ENCODE measurements at places on chromosomes 1 and 21.

GRCh38 chr1:98323388-98323787 lies 338.1 kb upstream of the SNX7 start:
- no peak for DNase-seq

GRCh38 chr1:192547501-192547900 lies 28.1 kb upstream of the RGS1 start:
- DNase-seq: no peak

DNA sequence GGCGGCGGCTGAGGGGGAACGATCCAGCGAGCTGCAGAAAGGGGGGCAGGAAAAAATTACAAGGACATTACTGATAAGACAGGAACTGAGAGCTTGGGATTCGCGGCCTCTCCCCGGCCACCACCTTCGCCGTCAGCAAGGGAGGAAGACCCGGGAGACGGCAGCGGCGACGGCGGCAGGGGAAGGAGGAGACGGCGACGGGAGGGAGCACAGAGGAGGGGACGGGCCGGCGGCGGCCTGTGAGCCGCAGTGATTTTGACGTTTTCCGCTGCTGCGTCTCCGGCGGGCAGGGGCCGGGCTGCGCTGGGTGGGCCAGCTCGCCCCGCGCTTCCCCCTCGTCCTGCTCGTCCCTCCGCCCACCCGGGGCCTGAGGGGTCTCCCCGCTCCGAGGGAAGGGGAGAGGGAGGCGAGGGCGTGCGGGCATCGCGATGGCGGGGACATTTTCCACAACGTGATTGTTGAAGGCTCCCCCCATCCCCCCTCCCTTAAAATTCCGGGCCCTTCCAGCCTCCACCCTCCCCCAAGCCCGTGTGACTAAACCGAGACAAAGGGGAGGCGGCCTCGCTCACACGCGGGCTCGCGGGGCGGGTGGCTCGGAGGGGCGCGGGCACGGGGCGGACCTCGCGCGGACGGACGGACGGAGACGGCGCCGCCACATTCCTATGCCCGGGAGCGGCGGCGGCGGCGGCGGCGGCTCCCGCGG lies 407 bp downstream of the CAMSAP2 start:
- DNase-seq: peak; percentile 82

DNA sequence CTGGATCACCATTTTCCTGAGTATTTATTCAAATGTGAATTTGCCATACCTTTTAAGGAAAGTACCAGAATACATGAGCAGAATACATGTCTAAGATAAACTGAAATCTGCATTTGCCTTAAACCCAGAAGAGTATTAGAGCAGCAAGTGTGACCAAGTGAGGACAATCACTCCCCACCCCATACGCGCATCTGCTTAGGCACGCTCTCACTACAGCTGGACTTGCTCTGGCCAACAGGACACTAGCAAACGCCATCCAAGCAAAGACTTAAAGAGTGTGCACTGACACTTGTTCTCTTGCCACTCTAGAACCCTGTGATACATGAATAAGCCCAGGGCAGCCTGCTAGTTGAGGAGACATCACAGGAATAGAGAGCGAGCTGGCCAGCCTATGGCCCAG lies 25.6 kb downstream of the NUP133 start:
- no peak for DNase-seq

- no peak for DNase-seq
These were observed 13.4 kb downstream of the EPB41 start for GRCh38 chr1:28927648-28928313.

- no peak for DNase-seq
These were observed 23.6 kb downstream of the DYRK3 start for GRCh38 chr1:206658981-206659273.

DNA sequence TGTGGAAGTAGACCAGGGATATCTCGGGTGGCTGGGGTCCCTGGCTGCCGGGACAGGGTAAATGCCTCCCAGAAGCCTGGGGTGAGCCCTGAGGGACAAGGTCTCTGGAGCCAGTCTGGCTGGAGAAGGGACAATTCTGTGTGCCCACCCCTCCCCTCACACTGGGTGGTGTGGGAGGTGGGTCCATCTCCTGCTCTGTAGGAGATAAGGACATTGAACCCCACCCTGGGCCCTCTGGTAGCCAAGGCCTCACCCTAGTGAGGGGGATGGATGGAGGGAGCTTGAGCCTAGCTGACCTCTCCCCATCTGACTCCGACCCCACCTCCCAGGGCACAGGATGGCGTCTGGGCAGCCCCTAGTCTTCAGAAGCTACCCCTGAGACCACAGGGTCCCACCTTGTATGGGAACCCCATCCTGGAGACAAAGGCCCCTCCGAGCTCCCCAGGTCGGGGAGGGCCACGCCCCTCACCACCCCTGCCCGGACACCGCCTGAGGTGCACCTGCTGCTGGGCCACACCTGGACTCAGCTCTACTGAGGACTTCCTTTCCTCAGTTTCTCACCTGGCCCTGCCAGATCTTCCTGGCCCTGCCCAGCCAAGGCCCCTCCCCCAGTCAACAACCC lies 4.3 kb downstream of the AGRN start:
- DNase-seq: no peak

GRCh38 chr1:36938819-36939218 lies 95.5 kb downstream of the GRIK3 start:
- DNase-seq: no peak

GRCh38 chr1:177340601-177341067 lies 169.9 kb downstream of the BRINP2 start:
- no peak for DNase-seq

GRCh38 chr1:76336931-76337371 lies 262.4 kb downstream of the ST6GALNAC3 start:
- no peak for DNase-seq

DNA sequence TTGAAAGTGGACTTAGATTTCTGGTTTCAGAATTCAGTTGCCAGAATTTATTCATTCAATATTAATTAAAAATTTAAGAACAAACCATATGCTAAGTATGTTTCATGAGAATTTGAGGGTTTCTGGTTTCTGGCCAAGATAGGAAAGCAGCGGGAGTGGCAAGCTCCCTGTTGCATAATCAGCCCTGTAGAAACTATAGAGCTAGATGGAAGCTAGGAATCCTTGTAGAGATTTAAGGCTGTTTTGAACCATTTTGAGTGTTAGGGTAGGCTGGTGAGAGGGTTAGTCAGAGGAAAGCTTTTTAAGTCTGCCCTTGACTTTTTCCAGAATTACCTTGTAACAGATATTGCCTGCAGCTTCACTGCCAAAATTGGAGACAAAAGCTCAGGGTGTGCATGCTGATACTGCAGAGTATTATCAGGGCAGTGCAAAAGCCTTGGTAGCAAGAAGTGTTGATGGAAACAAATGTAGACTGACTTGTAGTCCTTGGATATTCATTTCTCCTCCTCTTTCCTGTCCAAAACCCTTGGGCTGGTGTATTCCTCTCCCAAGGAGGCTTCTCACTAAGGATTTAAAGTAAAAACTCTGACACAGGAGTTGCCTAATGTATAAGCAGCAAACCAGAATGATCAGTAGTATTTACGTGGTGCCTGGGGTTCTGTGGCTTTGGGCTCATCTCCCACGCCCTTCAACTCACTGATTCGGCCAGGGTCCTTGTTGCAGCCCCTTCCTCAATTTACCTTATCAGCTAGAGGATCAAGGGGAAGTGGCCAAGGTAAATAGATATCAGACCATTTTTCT lies 12.6 kb upstream of the GIPC2 start:
- DNase-seq: no peak

DNA sequence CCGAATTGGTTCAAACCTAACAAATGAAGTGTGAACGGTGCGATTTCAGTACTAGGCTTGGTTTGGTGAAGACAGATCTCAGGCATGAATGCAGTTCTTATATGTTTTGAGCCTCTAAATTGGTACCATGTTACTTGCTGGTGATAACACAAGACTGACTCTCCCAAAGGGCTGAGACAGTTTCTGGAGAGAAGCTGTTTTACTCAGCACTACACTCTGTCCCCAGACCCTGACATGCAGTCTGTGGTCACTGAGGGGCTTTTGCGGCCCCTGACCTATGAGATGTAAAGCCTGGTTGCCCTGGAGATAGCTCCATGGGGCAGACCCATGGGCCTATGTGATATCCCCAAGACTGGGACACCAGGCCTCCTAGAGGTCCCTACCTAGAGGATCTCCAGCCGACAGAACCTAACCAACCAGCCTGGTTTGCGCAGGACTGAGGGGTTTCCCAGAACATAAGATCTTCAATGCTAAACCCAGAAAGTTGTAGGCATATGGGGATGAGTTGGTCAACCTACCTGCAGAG lies 19.4 kb upstream of the FOXE3 start:
- DNase-seq: no peak

DNA sequence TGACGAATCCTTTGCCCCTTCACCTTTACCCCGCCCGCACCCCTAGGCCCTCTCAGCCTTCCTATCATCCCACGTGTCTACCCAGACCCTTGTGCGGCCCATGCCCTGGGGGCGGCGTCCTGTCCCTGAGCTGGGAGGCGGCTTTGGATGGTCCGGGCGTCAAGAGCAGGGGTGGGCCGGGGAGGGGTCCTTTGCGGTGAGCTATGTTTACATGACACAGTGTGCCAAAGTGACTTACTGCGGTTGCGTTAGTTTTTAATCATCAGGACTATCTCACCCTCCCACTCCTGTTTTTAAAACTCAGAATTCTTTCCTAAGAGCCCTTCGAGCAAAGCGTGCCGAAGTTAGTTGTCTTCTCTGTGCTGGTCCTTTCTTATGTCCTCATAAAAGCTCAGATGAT lies 144.6 kb downstream of the PGBD5 start:
- DNase-seq: no peak

- no peak for DNase-seq
These were observed 299.6 kb downstream of the USH2A start for GRCh38 chr1:216123446-216124191.

DNA sequence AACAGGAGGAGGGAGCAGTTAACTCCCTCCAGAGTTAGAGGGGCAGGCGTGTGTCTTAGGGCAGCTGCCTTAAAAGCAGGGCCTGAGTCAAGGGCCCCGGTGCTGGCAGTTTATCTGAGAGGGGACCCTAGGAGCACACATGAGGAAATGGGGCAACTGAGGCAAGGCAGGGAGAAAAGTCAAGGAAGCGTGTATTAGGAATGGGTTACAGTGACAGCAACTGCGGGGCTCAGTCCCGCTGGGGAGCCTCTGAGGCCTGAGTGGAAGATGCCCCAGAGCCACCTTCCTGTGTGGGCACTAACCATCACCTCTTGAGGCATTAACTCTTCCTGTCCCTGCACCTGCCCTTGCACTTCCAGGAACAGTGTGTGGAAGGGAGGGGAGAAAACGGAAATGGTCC lies 276.3 kb downstream of the MATN1 start:
- no peak for DNase-seq

GRCh38 chr1:1237874-1238701 lies 6.1 kb downstream of the B3GALT6 start:
- no peak for DNase-seq

DNA sequence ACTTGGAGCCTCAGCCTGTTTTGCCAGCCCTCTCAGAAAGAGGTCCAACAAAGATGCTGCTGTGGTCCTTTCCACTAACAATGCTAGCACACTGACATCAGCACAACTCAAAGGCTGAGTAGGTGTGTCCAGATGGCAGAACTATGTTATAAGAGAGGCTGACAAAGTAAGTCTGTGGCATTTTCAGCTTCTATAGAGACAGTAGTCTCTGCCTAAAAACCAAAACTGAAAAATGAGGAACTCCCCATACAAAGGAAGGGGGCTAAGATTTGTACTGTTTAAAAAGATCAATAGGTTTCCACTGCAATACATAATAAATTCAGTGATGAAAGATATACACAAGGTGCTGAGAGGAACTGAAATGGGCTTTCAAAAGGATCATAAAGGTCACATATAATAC lies 12.3 kb downstream of the ERO1B start:
- DNase-seq: no peak

- no peak for DNase-seq
These were observed 6.3 kb downstream of the ZBTB8B start for GRCh38 chr1:32470991-32471694.

DNA sequence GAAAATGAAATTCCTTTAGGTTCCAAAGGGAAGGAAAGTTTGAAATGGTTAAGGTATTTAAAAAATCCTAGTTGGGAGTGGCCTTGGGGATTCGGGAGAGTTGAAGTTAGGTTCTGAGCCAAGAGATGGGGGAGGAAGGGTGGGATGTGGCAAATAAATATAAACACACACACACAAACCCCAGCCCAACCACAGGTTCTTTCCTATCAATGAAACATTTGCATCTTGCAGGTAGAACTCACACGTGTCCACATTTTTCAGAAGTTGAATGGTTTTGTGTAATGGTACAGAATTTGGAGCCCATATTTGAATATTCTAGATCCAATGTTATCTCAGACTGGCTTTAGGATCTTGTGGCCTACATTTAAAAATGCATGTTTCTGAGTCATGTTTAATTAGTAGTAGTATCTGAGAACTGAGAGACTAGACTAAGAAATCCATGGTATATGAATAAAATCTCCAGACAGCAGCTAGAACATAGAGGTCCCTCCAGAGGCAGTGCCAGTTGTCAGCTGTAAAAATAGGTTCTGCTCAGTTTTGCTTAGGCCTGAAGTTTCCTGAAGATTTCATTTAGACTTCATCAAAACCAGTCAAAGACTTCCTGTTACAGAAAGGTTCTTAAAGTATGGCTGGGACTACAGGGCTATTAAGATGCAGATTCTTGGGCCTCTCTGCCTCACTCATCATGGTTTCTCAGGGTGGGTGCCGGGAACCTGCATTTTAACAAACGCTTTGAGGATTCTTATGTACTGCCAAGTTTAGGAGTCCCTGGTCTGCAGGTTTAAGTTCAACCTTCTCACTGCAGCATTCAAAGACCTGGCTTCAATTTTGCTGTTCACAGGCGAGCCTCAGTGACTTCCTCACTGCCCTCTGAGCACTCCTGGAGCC lies 21.3 kb downstream of the RUNX1 start:
- DNase-seq: no peak

DNA sequence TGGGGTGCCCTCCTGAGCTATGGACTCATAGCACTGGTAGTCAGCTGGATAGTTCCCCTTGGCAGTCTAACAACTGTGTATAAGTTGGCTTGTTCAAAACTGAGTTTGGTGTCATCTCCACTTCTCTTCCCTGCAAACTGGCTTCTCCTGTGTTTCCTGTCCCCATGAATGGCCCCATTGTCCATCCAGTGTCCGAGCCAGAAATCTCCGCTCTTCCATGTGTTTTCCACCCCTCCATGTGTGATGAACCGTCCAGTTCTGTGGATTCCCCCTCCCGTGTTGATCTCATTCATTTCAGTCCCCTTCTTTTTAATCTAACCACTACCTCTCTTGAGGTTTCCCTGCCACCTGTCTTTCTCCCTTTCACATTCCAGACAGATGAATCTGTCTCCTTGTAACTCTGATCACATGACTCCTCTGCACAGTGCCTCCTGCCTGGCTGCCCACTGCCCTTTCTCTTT lies 195.7 kb downstream of the ROR1 start:
- DNase-seq: no peak

GRCh38 chr1:100943533-100943932 lies 47.6 kb downstream of the SLC30A7 start:
- no peak for DNase-seq

DNA sequence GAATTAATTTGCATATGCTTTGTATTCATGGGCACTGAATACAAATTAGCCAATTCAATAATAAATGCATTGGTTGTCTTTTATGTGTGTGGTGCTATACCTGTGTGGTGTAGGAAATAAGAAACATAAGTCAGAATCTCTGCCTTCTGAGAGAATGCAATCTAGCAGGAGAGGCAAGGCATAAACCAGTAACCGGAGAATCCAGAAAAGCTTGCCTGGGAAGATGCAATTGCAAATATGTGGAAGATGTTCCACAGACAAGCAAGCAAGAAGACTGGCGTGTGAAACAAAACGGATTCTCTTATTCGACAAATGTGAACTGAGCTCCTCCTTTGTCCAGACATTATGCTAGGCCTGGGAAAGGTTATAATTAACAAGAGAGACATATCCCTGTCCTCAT lies 134.3 kb downstream of the NR5A2 start:
- no peak for DNase-seq

GRCh38 chr1:56627636-56628039 lies 17.5 kb upstream of the PRKAA2 start:
- DNase-seq: no peak

Measured in NCI-H1436 (cell line).